A549 (cell line): ENCODE measurements at places on chromosomes 16 and 17. TPM values are rescaled to one million over a fixed set of nuclear protein-coding genes. Genes with fewer than 3 reads are reported as not detected.

DNA sequence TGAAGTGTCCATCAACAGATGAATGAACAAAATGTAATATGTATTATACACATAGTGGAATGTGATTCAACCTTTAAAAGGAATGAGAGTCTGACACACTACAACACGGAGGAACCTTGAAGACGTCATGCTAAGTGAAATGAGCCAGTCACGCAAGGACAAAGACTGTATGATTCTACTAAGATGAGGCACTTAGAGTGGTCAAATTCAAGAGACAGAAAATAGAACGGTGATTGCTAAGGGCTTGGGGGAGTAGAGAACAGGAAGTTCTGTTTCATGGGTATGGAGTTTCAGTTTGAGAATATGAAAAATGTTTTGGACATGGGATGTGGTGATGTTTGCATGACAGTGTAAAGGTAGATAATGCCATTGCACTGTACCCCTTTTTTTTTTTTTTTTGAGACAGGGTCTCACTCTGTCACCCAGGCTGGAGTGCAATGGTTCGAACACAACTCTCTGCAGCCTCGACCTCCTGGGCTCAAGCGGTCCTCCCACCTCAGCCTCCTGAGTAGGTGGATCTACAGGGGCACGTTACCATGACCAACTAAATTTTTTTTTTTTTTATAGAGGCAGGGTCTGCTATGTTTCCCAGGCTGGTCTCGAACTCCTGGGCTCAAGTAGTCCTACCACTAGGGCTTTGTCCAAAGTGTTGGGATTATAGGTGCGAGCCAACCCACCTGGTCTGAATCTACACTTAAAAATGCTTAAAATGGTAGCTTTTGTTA lies 2.9 kb upstream of the CCDC102A start:
- DNase-seq: no peak

GRCh38 chr16:74607310-74607961 lies 522 bp upstream of the GLG1 start:
- no peak for DNase-seq

DNA sequence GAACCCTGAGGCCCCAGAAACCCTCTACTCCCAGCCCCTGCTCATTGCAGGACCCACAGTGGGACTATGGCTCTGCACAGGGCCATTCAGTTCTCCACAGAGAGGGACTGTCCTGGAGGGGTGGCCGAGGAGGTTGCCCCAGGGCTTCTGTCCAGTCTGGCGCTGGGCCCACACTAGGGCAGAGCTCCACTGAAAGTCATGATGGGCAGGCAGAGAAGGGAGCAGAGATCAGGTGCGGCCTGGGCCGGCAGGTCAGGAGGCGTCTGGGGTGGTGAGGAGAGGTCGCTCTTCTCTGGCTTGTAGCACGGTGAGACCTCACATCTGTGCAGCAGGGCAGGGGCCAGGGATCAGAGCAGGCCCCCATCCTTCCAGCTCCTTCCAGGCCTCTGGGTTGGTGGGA lies 13.0 kb upstream of the PIK3R6 start:
- DNase-seq: no peak

DNA sequence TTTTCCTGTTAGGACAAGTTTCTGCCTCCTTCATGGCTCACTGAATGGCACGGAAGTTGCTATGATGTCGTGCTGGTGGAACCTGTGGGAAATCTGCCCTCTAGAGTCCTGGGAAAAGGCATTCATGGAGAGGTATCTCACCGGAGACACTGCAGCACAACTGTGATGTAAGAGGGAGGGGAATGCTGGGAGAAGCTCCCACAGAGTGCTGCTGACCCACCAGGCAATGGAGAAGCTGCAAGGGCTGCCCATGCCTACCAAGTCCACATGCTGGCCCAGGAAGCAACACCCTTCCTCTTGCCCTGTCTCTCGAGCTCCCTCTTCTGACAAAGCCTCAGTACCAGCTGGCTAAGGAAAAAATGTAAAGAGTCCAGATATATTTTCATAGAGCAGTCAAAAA lies 45.2 kb upstream of the SLC5A11 start:
- peak; percentile 75 for DNase-seq

- DNase-seq: peak; percentile 48
Observed at GRCh38 chr16:75593825-75594820, 27.9 kb downstream of the GABARAPL2 start.

The KRT222 gene
- polyA plus RNA-seq: 0.97 to 1.8 TPM (median 1.8 TPM) in 3 replicates

The MYH13 gene
- not detected in 3 replicates for polyA plus RNA-seq

The NRN1L gene
- polyA plus RNA-seq: not detected in 3 replicates

DNA sequence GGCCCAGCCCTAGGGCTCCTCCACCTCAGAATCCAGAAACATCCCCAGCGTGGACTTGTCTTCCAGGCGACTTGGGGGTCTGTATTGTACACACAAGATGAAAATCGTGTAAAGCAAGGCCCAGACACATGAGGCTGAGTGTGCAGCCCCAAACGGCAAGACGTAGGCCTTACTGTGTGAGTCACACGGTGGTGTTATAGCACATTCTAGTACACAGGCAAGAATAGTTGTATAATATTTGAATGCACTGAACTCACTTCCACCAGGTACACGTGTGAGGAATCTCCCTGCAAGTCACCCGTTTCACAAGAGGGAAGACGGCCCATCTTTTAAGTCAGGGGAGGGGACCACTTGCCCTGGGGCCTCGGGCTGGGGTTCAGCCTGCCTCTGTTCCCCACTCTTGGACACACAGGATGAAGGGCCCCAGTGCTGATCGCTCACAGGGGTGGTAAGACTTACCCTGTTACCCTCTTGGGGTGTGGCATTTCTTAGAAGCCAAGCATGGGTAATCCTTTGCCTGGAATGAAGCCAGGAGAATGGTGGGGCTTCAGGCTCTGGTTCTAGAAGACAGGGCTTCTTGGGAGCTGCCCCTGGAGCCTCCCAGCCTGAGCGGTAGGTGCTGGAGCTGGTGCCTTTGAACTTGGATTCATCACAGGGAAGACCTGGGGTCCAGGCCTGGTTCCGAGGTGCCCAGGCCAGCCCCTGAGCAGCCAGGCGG lies 71.3 kb downstream of the SREBF1 start:
- no peak for DNase-seq

The SULT1A4 gene
- 23.4 to 25.9 TPM (median 25.5 TPM) in 3 replicates for polyA plus RNA-seq

The ABCA5 gene
- 4.1 to 4.5 TPM (median 4.5 TPM) in 3 replicates for polyA plus RNA-seq

DNA sequence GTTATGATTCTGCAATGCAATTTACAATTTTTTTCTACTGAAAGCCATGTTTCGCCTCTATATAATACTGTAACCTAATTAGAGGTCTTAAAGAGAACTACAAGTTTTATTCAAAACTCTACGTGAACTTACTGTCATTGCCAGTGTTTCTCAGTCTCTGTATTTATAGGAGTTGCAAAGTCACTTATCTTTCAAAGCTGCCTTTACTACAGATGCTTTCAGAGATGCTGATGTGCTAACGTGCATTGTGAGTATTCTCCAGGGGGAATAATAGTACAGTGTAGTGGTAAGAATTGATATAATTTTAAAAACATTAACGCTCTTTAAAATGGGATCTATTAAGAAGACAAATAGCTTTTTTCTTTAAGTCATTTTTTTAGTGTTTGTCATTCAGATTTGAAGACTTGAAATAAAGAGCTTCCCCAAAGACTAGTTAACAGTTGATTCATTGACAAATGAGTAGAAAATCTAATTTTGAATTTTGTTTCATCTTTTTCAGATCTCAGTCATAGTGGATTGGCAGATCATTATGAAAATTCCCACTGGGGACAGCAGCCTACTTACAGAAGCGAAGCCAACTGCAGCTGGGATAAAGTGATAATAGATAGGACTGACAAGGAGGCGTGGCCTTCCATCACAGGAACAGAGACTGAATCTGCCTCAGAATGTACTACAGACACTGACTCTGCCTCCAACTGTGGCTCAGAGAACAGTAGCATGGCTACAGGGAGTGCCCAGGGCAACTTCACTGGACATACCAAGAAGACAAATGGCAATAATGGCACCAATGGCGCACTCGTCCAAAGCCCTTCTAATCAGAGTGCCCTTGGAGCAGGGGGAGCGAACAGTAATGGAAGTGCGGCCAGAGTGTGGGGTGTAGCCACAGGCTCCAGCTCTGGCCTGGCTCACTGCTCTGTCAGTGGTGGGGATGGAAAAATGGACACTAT lies 79.9 kb downstream of the TMC6 start:
- no peak for DNase-seq

DNA sequence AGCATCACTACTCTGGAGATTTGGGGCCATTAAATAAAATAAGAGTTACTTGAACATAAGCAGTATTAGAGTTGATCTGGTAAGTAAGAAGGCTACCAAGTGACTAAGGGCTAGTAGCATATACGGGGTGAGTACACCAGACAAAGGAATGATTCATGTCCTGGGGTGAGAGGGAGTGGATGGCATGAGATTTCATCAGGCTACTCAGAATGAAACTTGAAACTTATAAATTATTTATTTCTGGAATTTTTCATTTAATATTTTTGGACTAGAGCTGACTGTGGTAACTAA lies 2.3 kb downstream of the SLFN5 start:
- DNase-seq: peak; percentile 63

DNA sequence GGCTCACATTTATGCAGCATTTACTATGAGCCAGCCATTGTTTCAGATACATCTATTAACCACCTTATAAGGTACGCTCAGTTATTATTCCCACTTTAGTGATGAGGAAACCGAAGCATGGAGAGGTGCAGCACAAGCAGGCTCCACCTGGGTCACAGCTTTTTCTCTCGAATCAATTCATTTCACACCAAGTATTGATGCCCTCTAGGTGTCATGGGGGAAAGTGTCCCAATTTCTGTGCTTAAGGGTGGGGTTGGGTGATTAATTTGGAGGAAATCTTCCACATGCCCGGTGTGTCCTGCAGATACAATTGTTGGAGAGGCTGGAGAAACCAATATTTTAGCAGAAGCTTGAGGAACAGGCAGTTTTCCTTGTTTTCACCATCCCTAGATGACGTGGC lies 62.7 kb upstream of the DNAJA2 start:
- no peak for DNase-seq
